IPS DF 6.9 (cell line): ENCODE measurements at places on chromosomes 6 and 20.

- DNase-seq = no peak
These were observed 48.0 kb upstream of the BCAS1 start for GRCh38 chr20:54118220-54119001.

DNA sequence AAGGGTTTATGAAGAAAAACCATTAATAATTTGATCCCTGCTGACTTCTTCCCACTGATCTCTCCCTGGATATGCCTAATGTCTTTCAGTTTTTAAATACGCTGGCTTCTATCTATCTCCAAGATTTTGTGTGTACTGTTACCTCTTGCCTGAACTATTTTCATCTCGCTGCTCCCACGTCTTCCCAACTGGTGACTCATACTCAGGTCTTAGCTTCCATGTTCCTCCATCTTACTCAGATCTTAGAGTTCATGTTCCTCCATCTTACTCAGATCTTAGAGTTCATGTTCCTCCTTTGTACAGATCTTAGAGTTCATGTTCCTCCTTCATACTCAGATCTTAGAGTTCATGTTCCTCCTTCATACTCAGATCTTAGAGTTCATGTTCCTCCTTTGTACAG lies 21.6 kb downstream of the GPR6 start:
- no peak for DNase-seq

GRCh38 chr6:156189195-156189594 lies 588.0 kb upstream of the ARID1B start:
- DNase-seq = no peak

- DNase-seq = no peak
These were observed 19.5 kb downstream of the NDUFAF4 start for GRCh38 chr6:96878143-96878542.

GRCh38 chr6:145749632-145750031 lies 14.3 kb upstream of the EPM2A start:
- DNase-seq = no peak

- DNase-seq = no peak
These were observed 62.7 kb downstream of the LRRC1 start for GRCh38 chr6:53857318-53858094.

DNA sequence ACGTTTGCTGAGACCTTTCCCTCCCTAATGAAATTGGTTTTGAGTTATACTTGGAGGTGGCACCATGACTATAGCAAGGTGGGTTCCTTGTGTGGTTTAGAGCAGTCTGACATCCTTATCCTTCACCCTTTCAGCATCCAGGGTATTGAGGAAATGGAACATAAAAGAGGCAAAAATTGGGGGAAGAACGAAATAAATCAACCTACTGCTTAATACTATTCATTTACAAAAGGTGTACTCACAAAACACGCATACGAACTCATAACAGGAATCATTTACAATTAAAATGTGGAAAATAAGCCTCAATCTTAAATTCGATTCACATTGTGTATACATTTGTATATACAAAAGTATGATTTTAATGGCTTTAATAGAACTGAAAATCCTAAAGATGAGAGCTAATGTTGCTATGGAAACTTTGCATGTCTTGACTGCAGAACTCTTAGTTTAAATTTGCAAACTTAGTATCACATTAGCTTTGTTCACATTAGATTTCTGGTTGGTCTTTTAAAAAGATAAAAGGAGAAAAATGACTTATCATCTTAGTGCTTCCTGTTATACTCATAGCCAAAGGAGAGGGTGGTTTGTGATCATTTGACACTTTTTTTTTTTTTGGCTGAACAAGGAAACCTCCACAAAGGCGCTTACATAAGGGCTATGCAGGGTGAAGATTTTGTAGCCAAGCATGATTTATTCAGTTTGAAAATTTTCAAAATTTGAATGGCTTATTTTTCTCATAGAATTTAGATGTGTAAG lies 76.1 kb upstream of the ATXN1 start:
- DNase-seq = no peak

DNA sequence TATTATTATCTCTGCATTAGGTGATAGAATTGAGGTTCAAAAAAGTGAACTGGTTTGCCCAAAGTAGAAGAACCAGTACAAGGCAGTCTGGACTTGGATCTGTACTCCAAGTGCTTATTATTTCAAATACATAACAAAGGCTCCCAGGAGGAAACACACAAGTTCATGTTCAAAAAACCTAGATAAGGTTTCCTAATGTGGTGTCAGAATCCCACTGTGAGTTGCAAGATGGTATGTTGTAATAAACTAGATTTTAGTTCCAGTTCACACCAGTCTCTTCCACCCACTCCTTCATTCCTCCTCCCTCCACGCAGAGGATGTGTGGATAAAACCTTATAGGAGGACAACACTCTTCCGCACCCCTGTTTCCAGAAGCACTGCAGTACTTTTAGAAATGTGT lies 42.8 kb downstream of the KIAA0319 start:
- no peak for DNase-seq

GRCh38 chr6:154590756-154591155 lies 80.3 kb upstream of the CNKSR3 start:
- DNase-seq = no peak

DNA sequence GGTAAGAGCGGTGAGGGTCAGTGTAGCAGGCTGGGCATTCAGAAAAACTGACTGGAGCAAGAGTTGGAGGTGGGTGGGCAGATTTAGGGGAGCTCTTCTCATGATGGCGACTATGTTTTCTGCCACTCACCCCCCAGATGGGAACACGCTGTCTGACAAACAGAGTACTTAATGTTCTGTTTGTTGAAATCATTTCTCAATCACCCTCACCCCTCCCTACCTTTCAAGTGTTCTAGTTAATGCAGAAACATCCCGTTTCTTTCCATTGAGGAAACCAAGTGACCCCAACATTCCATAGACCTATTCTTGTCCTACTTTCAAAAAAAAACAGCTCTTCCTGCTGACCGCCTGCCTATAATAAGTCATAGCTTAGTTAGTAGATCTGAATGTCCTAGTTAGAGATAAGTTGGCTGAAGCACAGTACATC lies 132.5 kb upstream of the NEDD9 start:
- no peak for DNase-seq

DNA sequence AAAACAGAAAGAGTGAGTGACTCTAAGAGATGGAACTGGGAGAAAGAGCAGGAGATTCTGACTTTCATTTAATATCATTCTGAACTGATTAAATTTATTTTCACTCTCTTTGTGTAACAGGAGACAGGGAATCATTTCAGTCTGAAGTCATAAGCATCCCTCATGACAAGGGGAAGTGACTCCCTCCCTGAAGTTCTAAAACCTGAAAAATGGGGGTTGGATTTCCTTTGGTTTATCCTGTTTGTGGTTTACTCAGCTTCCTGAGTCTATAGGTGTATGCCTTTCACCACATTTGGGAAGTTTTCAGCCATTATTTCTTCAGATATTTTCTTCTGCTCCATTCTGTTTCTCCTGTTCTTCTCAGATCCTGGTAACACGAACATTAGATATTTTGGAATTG lies 3.4 kb upstream of the FKBP1A start:
- DNase-seq = no peak

DNA sequence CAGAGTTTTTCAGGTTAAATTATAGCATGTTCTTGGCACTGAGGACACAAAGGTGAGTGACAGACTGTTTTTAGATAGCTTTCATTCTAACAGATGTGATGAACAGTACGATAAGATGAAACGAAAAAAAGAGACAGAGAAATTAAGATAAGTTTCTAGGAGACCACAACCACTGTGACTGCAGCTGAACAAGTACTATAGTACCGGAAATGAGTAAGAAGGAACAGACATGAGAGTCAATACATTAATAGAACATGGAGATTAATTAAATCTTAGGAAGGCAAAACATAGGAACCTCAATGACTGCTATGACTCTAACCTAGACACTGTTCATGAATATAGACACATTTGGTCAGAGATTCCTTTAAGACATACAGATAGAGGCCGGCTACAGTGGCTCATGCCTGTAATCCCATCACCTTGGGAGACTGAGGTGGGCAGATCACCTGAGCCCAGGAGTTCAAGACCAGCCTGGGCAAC lies 40.2 kb downstream of the HBS1L start:
- no peak for DNase-seq

DNA sequence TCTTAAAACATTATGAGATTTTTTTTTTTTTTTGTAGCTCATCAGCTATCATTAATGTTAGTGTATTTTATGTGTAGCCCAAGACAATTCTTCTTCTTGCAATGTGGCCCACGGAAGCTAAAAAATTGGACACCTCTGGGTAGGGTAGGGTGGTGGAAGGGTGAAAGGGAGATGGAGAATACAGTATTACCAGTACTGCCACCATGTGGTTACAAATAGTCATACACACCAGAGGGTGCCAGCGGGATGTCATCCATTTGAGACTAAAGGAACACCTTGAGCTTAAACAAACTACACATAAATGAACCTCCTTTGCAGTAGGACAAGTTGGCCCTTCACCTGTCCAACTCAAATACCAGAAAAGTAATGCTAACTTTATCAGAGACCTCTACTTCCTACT lies 601.9 kb downstream of the HTR1B start:
- DNase-seq = peak; percentile 35

DNA sequence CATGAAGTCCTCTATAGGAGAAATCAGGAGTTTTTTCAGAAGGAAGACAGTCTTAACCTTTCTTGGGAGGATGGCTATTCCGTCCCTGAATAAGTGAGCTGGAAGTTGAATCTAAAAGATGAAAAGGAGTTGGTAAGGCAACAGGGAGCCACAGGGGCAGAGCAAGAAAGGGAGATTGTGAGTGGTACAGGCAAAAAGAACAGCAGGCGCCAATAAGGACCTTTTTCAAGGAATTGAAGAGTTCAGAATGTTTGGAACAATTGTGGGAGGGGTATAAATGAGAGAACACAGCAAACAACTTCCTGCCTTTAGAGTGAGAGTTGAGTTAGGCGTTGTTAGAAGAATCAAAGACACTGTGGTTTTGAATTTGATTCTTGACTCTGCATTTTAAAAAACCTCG lies 1003.7 kb downstream of the EPHA7 start:
- DNase-seq = no peak

- DNase-seq = no peak
These were observed 20.7 kb downstream of the NDUFAF4 start for GRCh38 chr6:96876886-96877545.

DNA sequence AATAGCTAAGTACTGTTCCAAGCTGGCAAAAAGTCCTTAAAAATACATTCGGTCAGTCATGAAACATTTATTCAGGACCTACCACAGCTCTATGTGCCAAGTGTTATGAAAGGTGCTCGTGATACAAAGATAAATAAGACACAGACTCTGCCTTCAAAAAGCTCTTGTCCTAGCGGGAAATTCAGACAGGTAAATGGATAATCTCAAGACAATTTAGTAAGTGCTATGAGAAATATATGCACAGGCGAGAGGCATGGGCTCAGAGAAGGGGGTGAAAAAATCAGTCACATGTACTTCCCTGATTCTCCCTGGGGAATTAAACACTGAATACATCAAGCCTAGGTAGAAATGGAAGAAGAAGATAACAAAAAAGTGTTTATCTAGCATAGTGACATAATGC lies 49.8 kb upstream of the HEY2 start:
- no peak for DNase-seq

DNA sequence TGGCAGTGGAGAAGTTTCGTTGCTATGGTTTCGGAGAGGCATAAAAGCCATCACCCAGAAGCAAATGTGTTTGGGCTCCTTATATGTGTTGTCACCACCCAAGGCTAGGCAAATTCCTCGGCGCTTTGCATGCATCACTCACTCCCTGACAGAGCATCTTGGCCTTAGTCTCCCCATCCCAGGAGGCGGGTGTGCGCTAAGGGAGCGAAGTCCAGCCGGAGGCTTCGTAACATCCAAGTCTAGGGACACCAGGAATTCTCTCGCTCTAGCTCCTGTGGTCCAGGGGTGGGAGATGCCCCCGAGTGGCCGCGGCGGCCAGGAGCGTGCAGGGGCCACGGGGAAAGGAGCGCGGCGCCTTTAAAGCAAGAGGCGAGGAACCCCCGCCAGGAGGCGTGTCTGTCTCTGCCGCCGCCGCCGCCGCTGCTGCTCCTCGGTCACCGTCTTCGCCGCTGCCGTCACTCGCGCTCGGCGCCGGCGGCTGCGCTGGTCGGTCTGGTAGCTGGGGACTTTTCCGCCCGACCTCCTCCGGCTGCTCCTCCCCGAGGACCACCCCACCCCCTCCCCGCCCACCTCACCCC lies at the start of gene GRIK2:
GRIK2 (plus strand) TSS at position 458 of the 578 bp plus-strand sequence.
- no peak for DNase-seq

DNA sequence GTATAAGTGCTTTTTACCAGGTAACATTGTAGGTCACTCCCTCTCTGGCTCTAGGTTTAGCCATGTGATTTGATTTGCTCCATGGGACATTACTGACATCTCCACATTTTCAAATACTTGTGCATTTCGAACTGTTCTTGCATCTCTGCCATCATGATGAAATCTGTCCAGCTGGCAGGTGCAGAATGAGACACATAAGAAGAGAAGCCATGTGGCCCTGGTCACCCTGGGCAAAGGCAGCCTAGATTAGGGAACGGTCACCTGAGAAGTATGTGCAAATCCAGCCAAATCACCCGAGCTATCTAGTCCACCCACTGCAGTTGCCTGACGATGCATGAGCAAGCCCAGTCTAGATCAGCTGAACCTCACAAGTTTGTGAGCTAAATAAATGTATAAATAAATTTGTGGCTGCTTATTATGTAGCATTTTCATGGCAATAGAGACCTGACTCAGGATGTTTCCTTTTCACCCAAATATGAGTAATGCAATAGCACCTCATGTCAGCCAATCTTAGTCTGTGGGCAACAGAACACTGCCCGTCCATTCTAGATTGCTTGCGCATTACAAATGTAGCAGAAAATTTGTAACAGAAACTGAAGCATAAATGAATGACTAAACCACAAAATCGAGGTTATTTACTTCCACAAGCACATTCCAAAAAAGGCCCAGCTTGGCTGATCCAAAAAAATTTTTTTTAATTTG lies 115.2 kb downstream of the PAK5 start:
- DNase-seq = no peak

DNA sequence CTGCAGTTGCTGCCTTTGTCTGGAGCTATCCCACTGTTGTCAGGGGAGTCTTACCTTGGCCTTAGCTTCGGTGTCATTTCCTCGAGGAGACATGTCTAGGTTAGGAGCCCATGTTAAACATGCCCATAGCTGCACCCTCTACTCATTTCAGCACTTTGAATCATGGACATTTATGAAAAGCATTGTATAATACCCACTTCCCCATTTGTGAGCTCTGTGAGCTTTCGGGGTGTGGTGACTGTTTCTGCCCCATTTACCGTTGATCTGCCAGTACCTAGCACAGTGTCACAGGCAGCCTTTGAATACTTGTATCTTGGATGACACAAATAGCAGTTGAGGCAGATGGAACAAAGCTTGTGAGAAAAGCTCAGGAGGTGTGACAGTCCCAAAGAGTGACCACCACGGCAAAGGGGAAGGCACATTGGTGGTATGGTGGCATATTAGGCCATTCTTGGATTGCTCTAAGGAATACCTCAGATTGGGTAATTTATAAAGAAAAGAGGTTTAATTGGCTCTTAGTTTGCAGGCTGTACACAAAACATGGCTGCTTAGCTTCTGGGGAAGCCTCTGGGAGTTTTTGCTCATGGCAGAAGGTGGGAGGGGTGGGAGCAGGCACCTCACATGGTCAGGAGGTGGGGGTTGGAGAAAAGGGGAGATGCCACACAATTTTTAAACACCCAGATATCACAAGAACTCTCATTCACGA lies 42.0 kb downstream of the JARID2 start:
- no peak for DNase-seq

- DNase-seq = no peak
These were observed 122.4 kb downstream of the MAP3K7 start for GRCh38 chr6:90464507-90464906.

- DNase-seq = no peak
These were observed 720 bp downstream of the DUSP15 start for GRCh38 chr20:31869673-31869941.

- DNase-seq = no peak
These were observed 132.7 kb upstream of the JAG1 start for GRCh38 chr20:10806539-10806938.
